Fibroblast of the conjunctiva (primary cell): ENCODE measurements at places on chromosomes 11 and 22.

DNA sequence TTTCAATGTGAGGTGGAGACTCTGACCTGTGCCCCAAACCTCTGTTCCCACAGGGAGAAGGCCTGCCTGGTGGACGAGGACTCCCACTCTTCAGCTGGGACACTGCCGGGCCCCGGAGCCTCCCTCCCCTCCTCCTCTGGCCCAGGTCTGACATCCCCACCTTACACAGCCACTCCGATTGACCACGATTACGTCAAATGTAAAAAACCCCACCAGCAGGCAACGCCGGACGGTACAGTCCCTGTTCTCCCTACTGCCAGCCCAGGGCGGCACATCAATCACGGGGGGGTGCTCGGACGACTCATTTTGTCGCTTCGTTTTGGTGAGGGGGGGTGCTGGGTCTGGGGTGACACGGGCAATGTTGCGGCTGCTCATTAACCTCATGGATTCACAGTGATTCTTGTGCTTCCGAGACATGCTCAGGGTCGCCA, 83.3 kb upstream of the SUSD2 start:
- DNase-seq = no peak

- no peak for DNase-seq
Observed at GRCh38 chr22:20029550-20030225, 8.8 kb downstream of the TANGO2 start.

DNA sequence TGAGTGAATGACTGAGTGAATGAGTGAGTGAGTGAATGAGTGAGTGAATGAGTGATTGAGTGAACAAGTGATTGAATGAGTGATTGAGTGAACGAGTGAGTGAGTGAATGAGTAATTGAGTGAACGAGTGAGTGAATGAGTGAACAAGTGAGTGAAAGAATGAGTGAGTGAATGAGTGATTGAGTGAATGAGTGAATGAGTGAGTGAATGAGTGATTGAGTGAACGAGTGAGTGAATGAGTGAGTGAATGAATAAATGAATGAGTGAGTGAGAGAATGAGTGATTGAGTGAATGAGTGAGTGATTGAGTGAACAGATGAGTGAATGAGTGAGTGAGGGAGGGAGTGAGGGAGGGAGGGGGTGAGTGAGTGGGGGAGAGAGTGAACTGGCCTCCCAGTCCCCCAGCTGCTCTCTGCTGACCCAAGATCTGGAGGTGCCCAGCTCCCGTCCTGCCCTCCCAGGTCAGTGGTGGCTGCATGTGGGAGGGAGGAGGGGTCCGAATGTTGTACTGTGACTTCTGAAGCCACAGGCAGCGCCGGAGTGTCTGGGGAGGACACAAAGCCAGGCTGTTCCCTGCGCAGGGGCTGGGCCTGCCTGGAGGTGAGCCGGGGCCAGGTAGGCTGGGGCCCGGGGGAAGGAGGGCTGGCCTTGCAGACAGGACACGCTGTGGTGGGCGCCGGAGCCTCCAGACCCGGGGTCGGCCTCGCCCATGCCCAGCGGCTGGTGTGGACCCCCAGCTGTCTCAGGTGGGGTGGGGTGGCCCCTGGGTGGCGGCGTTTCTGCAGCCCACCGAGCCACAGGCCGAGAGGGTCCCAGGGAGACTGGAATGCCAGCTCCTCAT, 17.8 kb upstream of the PIM3 start:
- DNase-seq = no peak

- no peak for DNase-seq
Observed at GRCh38 chr11:47437746-47438418, 11.1 kb downstream of the RAPSN start.

DNA sequence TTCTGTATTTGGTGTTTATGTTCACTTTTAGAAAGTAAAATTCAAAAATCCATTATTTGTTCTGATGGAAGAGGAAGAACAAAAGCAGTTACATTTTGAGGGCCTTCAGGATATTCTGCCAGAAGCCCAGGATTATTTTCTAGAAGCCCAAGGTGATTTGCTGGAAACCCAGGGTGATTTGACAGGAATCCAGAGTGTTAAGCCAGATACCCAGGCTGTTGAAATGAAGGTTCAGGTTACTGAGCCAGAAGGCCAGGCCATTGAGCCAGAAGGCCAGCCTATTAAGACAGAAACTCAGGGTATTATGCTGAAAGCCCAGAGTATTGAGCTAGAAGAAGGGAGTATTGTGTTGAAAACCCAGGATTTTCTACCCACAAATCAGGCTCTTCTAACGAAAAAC, 33.1 kb downstream of the CCDC15 start:
- no peak for DNase-seq

- DNase-seq = no peak
Observed at GRCh38 chr11:108727665-108728064, 62.8 kb downstream of the DDX10 start.

GRCh38 chr11:80838153-80838552, 1397.3 kb upstream of the TENM4 start:
- DNase-seq = no peak

DNA sequence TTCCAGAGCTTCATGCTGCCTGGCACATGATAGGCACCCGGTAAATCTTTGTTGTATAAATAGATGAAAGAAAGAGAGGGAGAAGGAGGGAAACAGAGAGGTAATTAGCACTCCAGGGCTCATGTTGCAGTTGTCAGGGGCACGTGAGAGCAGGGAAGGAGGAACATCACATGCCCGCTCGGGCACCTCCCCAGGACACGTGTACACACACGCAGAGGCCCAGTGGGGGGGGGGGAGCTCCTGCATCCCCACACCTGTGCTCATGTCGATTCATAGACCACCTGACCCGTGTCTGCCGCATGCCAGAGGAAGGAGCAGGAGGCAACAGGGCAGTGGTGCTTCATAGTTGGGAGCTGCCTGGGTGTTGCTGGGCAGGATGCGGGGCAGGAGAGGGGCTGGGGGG, 37.1 kb upstream of the NNMT start:
- DNase-seq = no peak

GRCh38 chr11:24496386-24496735, 492 bp upstream of the LUZP2 start:
- DNase-seq = no peak

- DNase-seq = no peak
Observed at GRCh38 chr22:22696104-22696503, 51.7 kb downstream of the GGTLC2 start.

DNA sequence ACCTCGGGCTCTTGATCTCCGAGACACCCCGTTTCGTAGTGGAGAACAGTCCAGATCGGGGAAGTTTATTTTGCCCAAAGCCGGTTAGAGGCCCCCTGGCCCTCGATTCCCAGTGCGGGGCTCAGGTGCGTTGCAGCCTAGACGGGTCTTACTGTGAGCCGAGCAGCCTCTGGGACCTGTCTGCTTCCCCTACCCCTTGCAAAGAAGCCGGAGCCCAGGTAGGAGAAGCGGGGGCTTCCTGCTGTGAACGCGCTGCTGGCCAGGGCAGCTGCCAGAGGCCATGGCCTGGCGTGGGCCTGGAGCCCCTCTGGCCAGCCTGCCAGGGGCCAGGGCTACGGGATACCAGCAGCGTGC, 621 bp downstream of the TSPO start:
- DNase-seq = no peak

DNA sequence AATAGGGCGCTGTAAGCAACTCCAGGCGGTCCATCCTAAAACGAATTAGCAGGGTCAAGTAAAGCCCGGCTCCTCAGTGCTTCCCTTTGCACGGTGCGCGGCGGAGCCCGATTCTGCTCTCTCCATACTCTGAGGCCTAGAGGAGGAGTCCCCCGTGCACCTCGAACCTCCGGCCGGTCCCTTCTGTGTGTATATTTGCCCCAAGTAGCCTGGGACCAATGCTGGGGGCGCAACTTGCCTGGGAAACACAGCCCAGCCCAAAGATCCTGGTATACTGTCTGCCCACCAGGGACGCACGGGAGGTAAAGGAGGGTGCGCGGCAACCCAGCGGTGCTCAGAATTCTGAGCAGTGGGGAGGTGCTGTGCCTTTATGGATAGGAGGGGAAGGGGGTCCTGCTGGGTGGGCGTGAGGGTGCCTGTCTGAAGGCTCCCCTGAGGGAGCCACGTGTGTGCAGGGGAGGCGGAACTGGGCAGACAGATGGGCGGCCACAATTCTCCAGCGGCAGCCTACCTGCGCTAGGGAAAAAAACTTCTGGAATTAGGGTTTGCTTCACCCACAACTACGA, 4.8 kb upstream of the TBX1 start:
- DNase-seq = no peak

GRCh38 chr11:79071190-79071589, 369.6 kb downstream of the TENM4 start:
- DNase-seq = no peak

DNA sequence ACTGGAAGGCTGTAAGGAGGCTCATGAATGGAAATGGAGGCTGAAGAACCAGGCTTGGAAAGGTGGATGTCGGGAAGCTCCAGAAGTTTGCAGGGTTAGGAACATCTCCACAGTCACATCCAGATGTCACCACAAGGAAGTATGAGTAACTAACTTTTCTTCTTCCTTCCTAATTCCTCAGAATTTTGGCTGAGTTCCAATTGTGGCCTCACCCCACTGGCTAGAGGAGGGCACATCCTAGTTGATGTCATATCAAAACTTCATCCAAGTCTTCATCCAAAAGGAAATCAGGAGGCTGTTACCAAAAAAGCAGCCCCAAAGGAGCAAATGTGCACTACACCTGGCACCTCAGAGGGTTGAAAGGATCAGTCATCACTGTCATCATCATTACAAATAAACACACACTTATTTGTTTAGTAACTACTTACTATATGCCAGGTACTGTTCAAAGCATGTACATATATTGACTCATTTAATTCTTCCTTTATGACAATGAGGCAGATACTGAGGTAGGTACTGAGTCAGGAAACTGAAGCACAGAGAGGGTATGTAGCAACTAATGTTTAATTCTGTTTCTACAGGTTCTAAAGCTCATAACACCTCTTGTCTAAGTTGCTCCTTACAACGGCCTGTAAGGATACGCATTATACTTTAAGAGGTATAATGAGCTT, 7.3 kb upstream of the PTPN5 start:
- DNase-seq = no peak

DNA sequence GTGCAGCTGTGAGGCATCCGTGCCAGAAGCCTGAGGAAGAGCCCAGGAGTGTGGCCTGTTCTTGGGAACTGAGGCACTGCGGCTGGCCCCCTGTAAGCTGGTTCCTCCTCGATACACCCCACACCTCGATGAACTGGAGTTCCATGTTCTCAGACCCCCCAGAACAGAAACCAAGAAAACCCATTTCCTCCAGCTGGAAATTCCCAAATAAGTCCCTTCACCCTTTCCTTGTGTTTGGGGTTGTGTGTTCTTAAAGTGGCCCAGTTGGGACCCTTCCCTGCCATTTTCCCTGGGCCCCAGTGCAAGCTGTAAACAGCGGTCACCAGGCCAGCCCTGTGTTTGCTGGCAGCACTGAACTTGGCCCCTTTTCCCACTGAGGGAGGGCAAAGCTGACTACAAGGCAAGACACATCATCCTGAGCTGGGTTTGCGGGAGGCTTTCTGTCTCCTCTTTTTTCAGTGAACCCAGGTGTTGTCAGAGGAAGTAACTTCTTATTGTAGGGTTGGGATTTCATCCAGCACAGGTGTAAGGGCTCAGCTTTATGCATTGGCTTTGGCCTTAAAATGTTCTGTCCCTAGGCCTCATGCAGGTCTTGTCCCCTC, 60.1 kb upstream of the MPEG1 start:
- no peak for DNase-seq

DNA sequence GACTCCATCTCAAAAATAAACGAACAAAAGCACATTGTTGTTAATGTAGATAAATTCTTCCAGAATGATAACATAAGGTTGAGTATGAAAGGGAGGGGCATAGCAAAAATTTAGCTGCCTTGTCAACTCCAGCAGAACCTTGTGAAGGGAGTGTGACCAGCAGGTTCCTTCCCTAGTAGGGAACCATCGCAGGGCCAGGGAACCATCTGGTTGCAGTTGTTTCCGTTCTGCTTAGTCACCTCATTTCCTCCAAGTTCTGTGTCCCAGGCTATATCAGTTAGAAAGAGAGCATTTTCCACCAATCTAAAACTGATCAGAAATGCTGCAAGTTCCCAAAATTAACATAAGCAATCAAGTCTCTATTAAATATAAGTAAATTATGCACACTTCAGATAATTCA, 126.7 kb upstream of the BLID start:
- DNase-seq = no peak

GRCh38 chr11:74681686-74682651, 49.3 kb downstream of the CHRDL2 start:
- no peak for DNase-seq
